Prostate gland (tissue), 2 donors: ENCODE measurements at places on chromosomes 16 and 17. TPM values are rescaled to one million over a fixed set of nuclear protein-coding genes. Genes with fewer than 3 reads are reported as not detected.

Gene C16orf89
- 29.4 TPM for total RNA-seq

Gene ZFHX3
- 51.1 TPM for total RNA-seq

Gene RUSF1
- 153 TPM for total RNA-seq

Gene HS3ST4
- total RNA-seq: 1.0 TPM

Gene KRT9
- total RNA-seq: not detected

Gene AOC3
- total RNA-seq: 20.7 TPM

Gene RASL10B
- total RNA-seq: 5.4 TPM

Gene TNS4
- 56.1 TPM for total RNA-seq

Gene CES1
- 16.0 TPM for total RNA-seq

Gene PTX4
- not detected for total RNA-seq

Gene TMIGD1
- total RNA-seq: not detected

Gene NAGLU
- total RNA-seq: 81.5 TPM

Gene C16orf92
- not detected for total RNA-seq

Gene TMC7
- 2.9 TPM for total RNA-seq

Gene ADAP2
- total RNA-seq: 12.3 TPM

Gene KRTAP4-1
- not detected for total RNA-seq

Gene ZNF652
- 59.7 TPM for total RNA-seq

Gene CACNG4
- 9.5 TPM for total RNA-seq

Gene SEPTIN12
- not detected for total RNA-seq

Gene TNP2
- total RNA-seq: not detected

Gene CDH16
- total RNA-seq: not detected

Gene IKZF3
- 0.55 TPM for total RNA-seq

Gene ALOX15B
- total RNA-seq: 52.1 TPM

Gene KRTAP9-2
- total RNA-seq: not detected

Gene PSKH1
- total RNA-seq: 16.7 TPM

Gene RANBP10
- total RNA-seq: 22.8 TPM

Gene POLR2C
- 99.6 TPM for total RNA-seq

Gene MIS12
- 18.7 TPM for total RNA-seq

Gene SRP68
- total RNA-seq: 33.5 TPM

Gene HES7
- not detected for total RNA-seq

Gene RGS11
- total RNA-seq: 5.9 TPM

Gene GJD3
- 5.3 TPM for total RNA-seq

Gene CFAP97D1
- total RNA-seq: not detected

Gene CIBAR2
- not detected for total RNA-seq

Gene KRT12
- total RNA-seq: not detected

Gene RUNDC3A
- 2.9 TPM for total RNA-seq

Gene NOG
- total RNA-seq: 6.3 TPM

Gene PIK3R5
- 3.2 TPM for total RNA-seq

Gene TBC1D3H
- total RNA-seq: 0.91 TPM
